ENCODE measurements at places on chromosomes 1 and 21.

DNA sequence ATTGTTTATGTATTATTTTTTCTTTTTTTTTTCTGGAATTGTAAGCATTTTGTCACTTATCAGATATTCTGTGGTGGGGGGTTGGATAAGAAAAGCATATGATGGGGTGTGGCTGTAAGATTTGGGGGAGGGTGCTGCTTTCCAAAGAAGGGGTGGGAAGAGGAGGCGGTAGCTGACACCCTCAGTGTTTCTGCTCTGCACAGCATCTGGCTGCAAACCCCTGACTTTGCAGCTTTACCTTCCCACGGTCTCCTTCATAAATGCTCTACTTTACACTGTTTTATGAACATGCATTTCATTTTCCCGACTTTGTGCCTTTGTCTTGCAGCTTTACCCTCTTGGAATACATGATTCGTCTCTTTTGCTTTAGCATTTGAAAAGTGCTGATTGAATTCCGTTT lies 7.6 kb downstream of the FMN2 start:
- DNase-seq: no peak

- DNase-seq: peak; percentile 76
These were observed 6.2 kb upstream of the ERO1B start for GRCh38 chr1:236287757-236288619.

- no peak for DNase-seq
These were observed 170.1 kb downstream of the DHRS3 start for GRCh38 chr1:12447849-12448312.

- no peak for DNase-seq
These were observed 63.3 kb downstream of the LRRC40 start for GRCh38 chr1:70142075-70142474.

DNA sequence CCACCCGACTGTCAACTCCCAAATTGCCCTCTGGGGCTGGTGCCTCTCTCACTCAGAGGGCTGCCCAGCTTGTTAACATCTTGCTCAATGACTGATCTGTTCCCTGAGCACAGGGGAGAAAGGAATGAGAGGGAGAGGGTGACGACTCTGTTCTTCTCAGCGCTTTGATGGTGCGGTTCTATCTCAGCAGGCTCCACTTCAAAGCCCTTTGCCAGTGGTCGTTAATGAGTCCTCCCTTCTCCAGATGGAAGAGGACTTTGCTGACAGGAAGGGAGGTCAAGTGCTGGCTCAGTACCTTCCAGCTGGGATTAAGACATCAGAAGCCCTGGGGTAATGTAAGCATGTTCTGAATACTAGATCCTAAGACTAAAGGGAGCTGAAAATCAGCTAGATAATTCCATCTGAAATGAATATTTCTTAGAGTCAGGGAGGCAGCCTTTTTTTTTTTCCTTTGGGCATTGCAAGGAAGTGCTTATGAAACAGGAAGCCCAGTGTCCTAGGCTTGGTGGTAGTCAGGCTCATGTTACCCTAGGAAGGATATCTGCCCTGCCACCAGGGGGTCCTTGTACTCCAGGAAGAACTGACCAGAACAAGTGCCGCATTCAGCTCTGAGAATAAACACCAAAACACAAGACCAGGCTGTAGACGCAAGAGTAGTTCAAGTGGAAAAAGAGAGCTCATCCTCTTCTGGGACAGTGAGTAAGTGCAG lies 4.7 kb downstream of the FMOD start:
- no peak for DNase-seq

GRCh38 chr1:87648323-87649119 lies 319.8 kb downstream of the LMO4 start:
- DNase-seq: no peak

DNA sequence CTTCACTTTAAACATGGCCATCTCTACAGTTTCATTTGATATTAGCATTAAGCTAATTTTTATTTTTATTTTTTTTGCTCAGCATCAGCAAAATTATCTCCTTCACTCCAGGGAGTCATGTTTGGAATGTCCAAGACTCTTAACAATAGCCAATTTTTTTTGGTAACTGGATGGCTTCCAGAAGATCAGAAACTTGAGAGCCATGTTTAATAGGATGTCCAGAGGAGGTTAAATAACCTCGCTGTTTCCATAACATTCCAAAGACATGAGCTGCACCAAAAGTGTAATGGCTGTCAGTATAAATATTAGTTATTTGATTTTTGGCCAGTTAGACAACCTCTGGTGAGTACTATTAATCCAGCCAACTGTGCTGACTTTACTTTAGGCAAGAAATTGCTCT lies 80.7 kb downstream of the DNTTIP2 start:
- no peak for DNase-seq

DNA sequence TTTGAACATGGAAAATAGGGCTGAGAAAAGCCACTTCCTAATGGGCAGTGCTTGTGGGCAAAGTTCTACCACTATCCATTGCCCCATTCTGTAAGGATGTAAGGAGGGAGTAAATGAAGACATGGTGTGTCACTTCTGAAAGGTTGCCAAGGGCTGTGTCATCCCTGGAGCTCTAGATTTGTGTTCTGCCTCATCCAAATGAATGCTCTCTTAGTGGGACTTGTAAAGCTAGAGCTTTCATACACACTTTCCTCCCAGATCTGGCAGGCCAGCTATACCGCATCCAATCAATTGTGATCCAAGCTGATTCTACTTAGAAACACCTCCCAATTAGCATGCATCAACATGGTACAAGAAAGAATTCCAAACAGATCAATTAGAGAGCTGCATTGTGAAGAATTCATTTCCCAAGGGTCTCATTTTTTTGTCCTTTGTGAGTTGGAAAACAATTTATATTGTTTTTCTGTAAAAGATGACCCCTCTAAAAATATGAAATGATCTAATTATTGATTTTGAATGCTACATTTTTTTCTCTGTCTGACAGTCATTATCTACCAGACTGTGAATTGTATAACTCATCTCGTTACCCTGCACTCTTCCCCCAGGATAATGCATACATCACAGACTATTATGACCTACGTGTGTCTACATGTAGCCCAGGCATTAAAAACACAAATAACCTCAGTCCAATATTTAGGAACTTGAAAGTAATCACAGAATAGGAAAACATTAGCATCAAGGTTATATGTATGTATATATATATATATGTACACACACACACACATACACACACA lies 117.1 kb upstream of the DUSP10 start:
- no peak for DNase-seq

- peak; percentile 15 for DNase-seq
These were observed 129.2 kb downstream of the RGS21 start for GRCh38 chr1:192445839-192446489.

GRCh38 chr1:63414691-63415365 lies 47.4 kb downstream of the ALG6 start:
- no peak for DNase-seq

- no peak for DNase-seq
These were observed 744.7 kb upstream of the CXADR start for GRCh38 chr21:16768096-16768495.

DNA sequence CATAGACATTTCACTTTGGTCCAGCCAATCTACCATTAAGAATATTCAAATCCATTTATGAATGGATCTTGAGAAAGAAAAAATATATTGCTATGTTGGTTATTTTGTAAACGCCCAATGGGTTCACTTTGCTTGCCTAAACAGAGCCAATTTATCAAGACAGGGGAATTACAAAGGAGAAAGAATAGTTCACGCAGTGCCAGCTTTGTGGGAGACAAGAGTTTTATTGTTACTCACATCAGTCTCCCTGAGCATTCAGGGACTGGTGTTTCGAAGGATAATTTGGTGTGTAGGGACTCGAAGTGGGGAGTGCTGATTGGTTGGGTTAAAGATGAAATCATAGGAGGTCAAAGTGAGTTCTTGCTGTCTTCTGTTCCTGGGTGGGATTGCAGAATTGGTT lies 135.3 kb downstream of the GABPA start:
- DNase-seq: no peak

GRCh38 chr1:108601708-108602410 lies 42.0 kb downstream of the EEIG2 start:
- no peak for DNase-seq

DNA sequence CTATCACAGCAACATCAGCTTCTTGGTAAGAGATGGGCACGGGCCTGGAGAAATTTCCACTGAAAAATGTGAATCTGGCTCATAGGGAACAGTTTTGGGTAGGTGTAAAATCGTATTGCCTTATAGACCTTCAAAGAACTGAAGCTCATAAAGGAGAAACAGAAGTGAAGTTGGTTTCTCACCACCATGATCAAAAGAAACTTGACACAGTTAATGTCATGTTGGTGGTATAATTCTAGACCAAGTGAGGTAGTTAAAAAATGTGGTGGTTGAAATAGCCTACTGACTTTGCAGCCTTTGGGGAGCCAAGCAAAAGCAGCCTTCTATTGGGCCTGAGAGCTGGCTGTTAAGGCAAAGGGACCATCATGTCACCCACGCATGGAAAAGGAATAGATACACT lies 8.9 kb downstream of the CD1D start:
- DNase-seq: no peak

- no peak for DNase-seq
These were observed 38.2 kb downstream of the POU2F1 start for GRCh38 chr1:167258858-167259257.

DNA sequence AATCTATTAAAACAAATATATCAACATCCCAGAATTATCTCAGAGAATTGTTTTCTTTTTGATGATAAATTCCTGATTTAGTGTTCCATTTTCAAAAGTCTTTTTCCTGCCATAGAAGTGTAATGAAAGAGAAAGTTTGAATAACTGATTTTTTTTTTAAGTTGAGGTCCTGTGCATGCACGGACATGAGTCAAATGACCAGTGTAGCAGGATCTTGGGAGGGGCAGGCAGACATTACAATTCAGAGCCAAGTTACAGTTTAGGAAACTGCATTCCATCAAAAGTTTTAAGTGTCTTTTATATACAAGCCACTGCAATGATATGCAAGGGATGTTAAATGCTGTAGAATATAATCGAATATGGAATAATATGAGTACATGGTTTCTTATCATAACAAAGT lies 227.5 kb downstream of the HMCN1 start:
- DNase-seq: no peak

DNA sequence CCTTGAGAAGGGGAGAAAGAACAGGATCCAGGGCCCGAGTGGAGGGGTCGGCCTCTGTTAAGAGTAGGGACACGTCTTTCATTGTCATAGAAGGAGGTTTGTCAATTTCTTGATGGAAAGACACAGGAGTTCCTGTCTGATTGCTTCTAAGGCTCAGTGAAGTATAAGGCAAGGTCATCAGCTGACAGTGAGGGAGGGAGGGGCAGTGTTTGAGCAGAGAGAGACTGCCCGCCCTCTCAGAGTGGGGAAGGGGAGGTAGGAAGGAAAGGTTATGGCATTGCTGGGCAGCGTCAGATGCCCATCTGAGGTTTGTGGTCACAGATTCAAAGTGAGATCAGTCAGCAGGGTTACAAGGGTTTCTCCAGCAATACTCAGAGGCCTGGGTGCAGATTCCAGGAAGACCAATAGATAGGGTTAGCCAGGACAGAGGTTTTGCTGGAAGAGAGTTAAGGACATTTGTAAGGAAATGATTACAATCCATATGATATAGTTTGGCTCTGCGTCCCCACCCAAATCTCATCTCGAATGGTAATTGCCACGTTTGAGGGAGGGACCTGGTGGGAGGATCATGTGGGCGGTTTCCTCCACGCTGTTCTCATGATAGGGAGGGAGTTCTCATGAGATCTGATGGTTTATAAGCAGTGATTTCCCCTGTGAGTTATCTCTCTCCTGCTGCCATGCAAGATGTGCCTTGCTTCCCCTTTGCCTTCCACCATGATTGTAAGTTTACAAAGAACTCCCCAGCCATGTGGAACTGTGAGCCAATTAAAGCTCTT lies 127.2 kb upstream of the GJB5 start:
- no peak for DNase-seq

GRCh38 chr1:236686815-236687160 lies 489 bp downstream of the ACTN2 start:
- no peak for DNase-seq

GRCh38 chr1:203202431-203203245 lies 16.1 kb upstream of the CHI3L1 start:
- DNase-seq: no peak

DNA sequence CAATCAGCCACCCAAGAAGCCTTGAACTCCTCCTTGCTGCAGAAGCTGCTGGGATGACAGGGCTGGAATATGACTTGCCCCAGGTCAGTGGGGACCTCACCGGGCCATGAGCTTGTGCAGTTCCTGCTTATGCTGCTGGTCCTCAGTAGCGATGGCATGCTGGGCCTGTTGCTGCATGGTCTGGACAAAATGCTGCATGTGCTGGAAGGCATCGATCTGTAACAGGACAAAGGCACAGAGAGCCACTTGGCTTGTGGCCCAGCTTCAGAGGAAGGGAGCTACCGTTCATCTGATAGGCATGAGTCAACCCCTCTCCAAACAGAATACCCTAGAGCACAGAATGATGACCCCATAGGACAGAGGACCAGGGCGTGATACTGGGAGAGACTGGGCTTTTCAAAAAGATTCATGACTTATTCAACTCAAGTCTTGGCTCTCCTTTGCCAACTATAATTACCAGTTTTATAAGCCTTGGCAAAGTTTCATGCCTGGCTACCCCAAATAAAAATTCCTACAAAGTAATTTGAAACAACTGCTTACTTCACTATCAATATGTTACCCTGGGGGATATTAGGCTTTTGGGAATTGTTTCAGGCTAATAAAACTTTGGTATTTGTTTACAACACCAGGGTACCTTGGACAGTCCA lies 34.7 kb upstream of the EXOSC10 start:
- no peak for DNase-seq

- no peak for DNase-seq
These were observed 980.9 kb downstream of the BRINP3 start for GRCh38 chr1:189496768-189497167.

DNA sequence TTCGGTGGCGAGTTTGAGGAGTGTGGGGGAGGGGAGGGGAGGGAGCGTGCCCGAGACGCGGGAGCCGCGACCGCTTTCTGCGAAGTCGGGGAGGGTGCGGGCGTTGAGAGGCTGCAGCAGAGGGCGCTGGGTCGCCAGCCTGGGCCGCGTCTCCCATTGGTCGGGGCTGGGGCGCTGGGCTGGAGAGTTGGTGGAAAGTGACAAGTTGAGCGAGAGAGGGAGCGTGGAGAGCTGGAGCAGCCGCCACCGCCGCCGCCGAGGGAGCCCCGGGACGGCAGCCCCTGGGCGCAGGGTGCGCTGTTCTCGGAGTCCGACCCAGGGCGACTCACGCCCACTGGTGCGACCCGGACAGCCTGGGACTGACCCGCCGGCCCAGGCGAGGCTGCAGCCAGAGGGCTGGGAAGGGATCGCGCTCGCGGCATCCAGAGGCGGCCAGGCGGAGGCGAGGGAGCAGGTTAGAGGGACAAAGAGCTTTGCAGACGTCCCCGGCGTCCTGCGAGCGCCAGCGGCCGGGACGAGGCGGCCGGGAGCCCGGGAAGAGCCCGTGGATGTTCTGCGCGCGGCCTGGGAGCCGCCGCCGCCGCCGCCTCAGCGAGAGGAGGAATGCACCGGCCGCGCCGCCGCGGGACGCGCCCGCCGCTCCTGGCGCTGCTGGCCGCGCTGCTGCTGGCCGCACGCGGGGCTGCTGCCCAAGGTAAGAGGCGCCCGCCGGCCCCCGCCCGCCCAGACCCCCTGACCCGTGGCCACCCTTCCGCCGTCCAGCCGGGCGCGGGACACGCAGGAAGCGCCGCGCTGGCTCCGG lies at the start of gene ROR1:
TSS of gene ROR1 (plus strand) at position 203 of the 802 bp plus-strand sequence.
- no peak for DNase-seq
